ENCODE measurements at places on chromosomes 5 and 9.

DNA sequence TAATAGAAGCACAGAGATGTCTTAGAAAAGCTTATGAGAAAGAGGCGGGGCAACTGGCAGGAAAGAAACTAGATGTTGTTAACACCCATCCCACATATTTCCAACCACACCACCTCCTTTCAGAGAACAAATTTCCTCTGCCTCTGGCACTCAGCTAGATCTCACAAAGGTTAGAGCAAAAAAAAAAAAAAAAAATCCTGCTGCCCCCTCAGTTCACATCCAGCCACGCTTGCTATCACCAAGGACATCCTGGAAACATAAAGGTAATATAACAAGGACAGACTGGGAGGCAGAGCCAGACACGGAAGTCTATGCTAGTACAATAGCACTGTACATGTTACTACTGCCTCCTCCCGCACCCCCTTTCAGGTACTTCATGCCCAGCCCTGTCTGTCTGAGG lies 238.0 kb upstream of the PTGER4 start:
- no peak for DNase-seq

GRCh38 chr5:160166069-160166972 lies 47.1 kb upstream of the PWWP2A start:
- no peak for DNase-seq

DNA sequence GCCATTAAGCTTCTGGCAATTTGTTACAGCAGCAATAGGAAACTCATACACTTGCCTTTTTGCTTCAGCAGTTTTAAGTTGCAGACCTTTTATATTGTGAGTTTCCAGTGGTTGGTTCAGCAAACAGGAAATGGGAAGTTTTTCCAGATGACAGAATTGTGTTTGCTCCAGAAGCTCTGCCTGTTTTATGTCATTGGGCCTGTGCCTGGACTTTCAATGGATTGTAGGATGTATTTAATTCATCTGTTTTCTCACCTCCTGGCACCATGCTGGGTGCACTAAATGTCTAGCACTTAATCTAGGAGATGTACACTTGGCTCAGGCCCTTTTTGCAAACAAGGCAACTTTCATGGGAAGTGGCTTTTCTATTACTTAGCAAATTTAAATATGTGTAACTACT lies 100.4 kb upstream of the CLINT1 start:
- peak; percentile 26 for DNase-seq

DNA sequence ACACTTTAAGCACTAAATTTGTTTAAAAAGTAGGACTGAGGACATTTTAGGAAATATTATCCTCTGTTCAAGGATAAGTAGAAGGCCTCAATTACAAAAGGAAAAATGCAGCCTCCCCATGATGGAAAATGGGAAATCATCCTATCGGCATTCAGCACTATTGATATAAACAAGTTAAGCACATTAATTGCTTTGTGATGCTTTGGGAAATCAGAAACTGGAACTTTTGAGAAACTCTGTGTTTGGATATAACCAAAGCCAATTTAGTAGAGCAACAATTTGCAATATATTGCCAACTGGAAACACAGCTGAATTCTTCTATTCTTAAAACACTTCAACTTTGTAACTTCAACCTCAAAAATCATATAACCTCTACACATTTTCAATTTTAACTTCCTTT lies 65.2 kb upstream of the PTGER4 start:
- no peak for DNase-seq

GRCh38 chr9:21549890-21550289 lies 67.8 kb upstream of the IFNE start:
- no peak for DNase-seq

GRCh38 chr9:92954049-92954861 lies 6.9 kb downstream of the FGD3 start:
- peak; percentile 73 for DNase-seq

DNA sequence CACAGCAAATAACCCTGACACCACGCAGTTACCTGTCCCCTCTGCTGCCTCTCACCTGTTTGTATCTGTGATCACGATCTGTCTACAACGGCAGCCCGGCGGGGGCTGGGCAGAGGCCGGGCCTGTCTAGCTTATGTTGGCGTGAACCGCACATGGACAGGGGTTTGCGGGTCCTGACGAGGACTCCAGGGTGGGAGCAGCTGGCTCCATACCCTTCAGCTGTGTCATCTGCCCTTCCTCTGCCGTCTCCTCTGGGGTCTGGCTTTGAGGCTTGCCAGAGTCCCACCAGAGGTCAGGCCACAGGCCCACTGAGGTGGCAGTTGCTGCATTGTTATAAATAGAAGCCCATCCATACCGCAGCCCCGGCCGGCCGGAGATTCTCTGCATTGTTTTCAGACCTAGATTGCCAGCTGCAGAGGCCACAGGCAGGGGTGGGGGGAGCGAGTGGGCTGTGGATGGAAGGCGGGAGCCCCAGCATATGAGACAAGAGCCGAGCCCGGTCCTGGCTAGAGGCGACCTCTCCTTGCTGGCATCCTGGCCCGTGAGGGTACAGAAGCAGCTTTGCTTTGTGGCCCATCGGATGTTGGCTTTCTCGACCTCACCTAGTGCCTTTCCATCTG lies 37.8 kb downstream of the FAM78A start:
- DNase-seq: no peak

- DNase-seq: no peak
Measured at GRCh38 chr5:58087123-58087522, 372.8 kb downstream of the PLK2 start.

DNA sequence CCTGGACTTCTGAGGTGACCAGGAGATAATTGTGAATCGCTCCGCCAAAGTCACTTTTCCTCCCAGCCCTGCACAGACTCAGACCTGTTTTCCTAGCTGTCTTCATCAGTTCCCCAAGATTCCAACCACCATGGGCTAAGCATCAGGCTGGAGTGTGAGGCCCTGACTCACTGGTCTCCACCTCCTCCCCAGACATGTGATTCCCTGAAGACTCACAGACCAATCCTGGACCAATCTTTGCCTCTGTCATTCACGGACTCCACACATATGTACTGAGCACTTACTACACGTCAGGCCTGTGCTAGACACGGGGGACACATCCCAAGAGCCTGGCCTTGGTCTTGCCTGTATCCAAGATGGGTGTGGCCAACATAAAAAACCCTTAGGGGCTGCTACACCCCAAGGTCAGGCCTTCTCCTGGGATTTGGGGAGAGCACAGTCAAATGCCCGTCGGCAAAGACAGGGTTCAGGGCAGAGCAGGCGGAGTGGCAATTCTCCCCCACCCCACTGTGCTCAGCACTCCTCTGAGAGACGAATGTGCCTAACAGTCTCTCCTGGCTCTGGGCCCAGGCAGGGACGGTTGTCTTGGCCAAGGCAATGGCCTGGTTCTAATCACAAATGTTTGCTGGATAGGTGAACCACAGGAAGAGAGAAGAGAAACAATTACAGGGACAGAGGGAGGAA lies 11.9 kb downstream of the EEIG1 start:
- peak; percentile 76 for DNase-seq

DNA sequence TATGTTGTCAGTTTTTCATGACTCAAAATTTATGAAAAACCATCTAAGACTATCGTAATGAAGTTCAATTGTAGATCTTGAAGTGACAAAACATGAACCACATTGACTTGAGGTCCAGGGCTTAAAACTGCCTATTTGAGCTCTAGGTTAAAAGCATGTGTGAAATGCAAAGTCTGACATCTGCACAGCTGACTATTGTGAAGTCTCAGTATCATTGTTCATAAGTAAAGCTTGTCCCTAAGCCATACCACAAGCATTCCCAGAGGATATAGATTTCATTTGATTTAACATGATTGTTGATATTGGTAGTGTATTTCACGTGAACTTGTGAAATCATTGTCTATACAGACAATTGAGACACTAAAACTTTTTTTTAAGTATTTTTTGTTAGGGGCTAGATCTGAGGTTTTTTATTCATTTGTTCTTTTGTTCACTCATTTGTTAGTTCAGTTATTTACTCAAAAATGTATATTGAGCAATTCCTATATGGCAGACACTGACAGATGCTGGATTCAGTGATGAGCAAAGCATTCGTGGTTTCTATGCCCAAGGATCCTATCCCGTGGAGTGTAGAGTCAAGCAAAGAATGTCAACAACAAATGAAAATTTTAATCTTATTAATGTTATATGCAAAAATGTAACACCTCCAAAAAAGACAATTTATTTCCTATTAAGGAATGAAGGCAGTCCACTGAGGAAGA lies 485.2 kb downstream of the RAB3C start:
- no peak for DNase-seq

- peak; percentile 34 for DNase-seq
Measured at GRCh38 chr5:97164846-97165245, 18.2 kb downstream of the RIOK2 start.

- DNase-seq: no peak
Measured at GRCh38 chr5:76718880-76719279, 3.0 kb downstream of the F2R start.

GRCh38 chr9:111992523-111992922 lies 95.9 kb downstream of the UGCG start:
- DNase-seq: peak; percentile 95

DNA sequence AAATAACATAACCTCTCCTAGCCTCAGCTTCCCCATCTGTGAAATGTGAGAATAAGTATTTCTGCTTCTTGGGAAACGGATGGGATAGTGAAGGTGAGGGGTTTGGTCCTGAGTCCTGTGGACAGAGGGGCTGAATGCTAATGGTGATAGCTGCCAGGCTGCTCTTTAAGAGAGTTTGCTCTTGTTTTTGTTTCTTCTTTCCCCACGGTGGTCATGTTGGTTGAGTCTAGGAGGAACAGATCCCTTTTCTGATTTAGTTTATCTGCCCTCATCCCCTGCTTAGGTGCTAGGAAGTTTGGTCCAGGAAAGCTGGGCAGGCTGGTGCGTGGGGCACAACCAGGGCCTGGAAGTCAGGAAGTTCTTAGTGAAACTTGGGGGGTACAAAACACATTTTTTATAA lies 7.7 kb upstream of the PITX1 start:
- DNase-seq: no peak

DNA sequence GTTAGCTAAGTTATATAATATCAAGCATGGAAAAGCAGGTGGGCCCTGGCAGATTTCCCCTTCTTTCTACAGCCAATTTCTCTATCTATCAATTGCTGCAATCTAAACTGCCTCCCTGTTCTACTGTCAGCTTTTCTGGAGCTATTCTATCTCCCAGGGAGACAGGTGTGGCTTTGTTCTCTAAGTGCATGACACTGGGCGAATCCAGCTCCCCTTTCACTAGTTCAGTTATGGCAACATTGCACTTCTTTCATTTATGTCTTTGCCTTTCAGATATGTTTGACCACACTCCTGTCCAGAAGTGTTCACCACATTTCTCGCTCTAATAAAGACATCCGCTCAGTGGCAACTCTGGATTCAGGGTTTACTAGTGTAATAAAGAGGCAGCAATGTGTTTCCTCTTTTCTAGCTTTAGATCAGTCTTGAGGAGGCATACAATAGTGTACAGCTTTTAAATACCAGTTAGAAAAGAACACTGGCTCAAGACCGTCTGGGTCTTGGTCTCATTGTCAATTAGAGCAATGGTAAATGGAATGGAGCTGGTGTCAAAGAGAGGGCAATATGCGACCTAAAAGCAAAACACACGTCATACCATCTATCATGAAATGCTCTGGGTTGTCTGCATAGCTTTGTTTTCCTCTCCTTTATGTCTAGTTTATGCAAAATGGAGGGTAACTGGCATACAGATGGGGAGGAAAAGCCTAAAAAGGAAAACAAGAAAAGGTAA lies 197.0 kb downstream of the SLF1 start:
- DNase-seq: no peak

DNA sequence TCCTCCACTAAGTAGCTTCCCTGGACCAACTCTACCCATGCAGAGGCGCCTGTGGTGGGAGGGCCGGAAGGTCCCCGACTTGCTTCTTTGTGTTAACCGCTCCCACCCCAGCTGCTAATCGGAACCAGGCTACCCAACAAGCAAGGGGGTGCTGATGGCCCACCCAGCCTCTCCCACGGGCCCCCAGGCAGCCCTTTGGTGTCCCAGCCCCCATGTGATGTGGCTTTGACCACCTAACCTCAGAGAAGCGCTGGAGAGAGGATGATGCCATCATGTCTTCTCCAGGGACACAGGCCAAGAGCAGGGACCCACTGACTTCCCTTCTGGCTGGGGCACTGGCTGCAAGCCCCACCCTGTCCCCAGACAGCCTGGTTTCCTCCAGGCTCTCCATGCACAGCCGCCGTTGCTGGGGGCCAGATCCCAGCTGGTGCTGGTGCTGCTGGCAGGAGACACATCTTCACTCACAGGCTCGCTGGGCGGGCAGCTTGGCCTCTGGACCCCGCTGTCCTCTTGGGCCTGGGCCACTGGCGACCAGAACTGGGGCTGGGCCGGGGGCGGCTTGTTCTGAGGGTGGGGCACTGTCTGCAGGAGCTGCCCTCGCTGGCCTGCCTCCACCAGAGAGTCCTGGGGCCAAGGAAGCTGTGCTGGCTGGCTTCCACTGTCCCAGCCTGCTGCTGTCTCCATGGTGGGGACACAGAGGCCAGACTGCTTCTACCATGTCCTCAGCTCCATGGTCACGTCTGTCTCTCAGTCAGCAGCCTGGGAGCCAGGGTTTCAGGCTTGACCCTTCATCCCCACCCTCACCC lies 27.8 kb downstream of the LAMC3 start:
- DNase-seq: no peak

DNA sequence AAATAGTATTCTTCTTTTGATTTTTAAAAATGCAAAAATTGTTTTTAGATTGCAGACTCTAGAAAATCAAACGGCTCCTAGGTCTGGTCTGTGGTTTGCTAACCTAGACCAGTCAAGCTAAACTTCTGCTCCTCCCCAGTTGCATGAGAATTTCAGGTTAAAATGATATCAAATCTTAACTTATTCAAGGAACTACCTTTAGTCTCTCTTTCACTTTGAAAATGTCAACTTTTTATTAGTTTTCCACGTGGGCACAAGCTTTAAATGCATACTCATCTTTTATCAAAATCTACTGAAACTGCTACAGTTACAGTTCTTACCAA lies 8.8 kb downstream of the CAMK4 start:
- DNase-seq: no peak

GRCh38 chr5:105877592-105877991 lies 1793.1 kb downstream of the EFNA5 start:
- no peak for DNase-seq

DNA sequence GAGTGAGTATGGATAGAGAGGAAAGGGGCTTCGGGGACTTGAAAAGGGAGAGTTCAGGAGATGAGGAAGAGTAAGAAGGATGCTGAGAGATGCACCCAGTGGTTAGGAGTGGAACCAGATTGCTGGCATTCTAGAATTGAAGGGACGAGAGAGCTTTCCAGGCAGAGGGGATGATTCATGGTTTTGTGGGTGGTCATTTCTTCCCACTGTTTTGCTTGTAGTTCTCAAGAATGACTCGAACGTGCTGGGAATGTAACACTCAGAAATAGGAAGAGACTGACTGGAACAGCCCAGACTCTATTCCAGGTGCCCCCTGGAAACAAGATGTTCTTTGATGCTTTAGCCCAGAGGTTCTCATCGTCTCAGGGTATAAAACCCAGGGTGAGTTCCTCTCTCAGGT lies 294.2 kb downstream of the ICE1 start:
- no peak for DNase-seq

DNA sequence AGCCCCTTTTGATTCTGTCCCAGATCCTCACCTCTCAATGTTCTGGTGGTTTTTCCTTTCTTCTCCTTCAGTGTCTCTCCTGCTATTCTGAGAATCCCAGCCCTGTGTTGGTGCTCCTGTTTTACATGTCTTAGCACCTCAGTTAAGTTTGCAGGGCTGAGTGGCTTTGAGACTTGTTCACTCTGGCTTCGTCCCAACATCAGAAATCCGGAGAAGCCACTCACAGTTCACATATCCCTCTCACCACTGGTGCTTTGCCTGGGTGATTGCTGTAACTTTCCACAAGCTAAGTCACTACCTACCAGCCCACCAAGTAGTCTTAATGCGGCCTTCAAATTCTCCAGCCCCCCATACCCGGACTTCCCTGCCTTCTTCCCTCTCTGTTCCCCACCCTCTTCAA lies 40.2 kb downstream of the CYFIP2 start:
- DNase-seq: no peak

- peak; percentile 83 for DNase-seq
Measured at GRCh38 chr5:76709762-76710161, 6.2 kb upstream of the F2R start.
